ENCODE measurements at places on chromosomes 11 and 22. TPM values are rescaled to one million over a fixed set of nuclear protein-coding genes. Genes with fewer than 3 reads are reported as not detected.

PEX26 gene
- 15.9 TPM for total RNA-seq

KLHL35 gene
- total RNA-seq, result not detected

CAT gene
- 71.1 TPM for total RNA-seq

OR52H1 gene
- total RNA-seq, result not detected

FIBP gene
- 131 TPM for total RNA-seq

MIEF1 gene
- total RNA-seq, result 14.0 TPM

F2 gene
- total RNA-seq, result not detected

CATSPER1 gene
- 0.41 TPM for total RNA-seq

SCGB1C1 gene
- total RNA-seq, result not detected

HEPN1 gene
- total RNA-seq, result not detected

CYP2D6 gene
- 0.03 TPM for total RNA-seq

APOA4 gene
- total RNA-seq, result not detected

CST6 gene
- total RNA-seq, result not detected

SHANK3 gene
- total RNA-seq, result 0.84 TPM

MOGAT2 gene
- 0.07 TPM for total RNA-seq

ABTB2 gene
- 0.72 TPM for total RNA-seq

NXPE1 gene
- total RNA-seq, result 0.05 TPM

CHADL gene
- total RNA-seq, result not detected

Measured in A172 (cell line).